ENCODE measurements at places on chromosomes 4 and X. TPM values are rescaled to one million over a fixed set of nuclear protein-coding genes. Genes with fewer than 3 reads are reported as not detected.

CYBB gene
- total RNA-seq = 0.36 TPM

FAM47A gene
- total RNA-seq = not detected

NEUROG2 gene
- total RNA-seq = not detected

KANTR gene
- 2.8 TPM for total RNA-seq

ARHGAP4 gene
- 1.4 TPM for total RNA-seq

All from cardiac atrium fibroblast (primary cell).